Bronchial epithelial cell (primary cell): ENCODE measurements at places on chromosomes 5 and 9. TPM values are rescaled to one million over a fixed set of nuclear protein-coding genes. Genes with fewer than 3 reads are reported as not detected.

The ZNF883 gene
- total RNA-seq, result 0.53 and 1.2 TPM in 2 replicates

The NSG2 gene
- not detected in 2 replicates for total RNA-seq

The CD14 gene
- 2.3 and 3.2 TPM in 2 replicates for total RNA-seq

The TEX48 gene
- not detected in 2 replicates for total RNA-seq

The TEX10 gene
- 22.9 and 30.0 TPM in 2 replicates for total RNA-seq

The LCN12 gene
- total RNA-seq, result 0.13 TPM in 1 of 2 replicates, not detected in the other

DNA sequence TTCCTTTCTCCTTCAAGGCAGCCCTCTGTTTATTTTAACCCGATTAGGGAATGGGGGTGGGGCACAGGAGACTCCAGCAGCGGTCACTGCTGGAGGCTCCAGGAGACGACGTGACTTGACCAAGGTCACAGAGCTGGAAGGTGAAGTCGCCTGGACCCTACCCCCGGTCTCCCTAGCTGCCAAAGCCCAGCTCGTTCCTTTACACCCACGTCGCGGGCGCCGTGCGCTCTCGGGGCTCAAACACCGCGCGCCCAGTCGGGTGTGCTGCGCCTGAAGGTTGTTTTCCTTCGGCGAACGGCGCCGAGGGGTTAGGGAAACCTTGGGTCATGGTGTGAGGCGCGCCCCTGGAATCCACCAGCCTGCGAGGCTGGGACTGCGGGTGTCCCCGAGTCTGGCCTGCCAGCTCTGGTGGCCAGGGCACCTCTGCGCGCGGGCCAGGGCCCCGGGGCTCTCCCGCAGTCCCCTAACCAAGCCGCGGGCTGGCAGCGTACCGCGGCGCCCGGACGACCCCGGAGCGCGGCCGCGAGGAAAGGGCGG lies 747 bp upstream of the UNC5A start:
- no peak for DNase-seq

- no peak for DNase-seq
Observed at GRCh38 chr5:78589923-78590322, 58.6 kb downstream of the LHFPL2 start.

GRCh38 chr9:29625292-29625731 lies 2052.0 kb upstream of the C9orf72 start:
- DNase-seq, result no peak

- no peak for DNase-seq
Observed at GRCh38 chr9:5614985-5615384, 13.9 kb upstream of the RIC1 start.
